ENCODE measurements at places on chromosomes 1 and 21.

- DNase-seq: no peak
Measured at GRCh38 chr1:22471078-22471477, 19.4 kb downstream of the ZBTB40 start.

GRCh38 chr1:12014141-12014991 is 4.9 kb upstream of the MIIP start:
- no peak for DNase-seq

- DNase-seq: no peak
Measured at GRCh38 chr1:51690285-51690961, 73.5 kb downstream of the OSBPL9 start.

DNA sequence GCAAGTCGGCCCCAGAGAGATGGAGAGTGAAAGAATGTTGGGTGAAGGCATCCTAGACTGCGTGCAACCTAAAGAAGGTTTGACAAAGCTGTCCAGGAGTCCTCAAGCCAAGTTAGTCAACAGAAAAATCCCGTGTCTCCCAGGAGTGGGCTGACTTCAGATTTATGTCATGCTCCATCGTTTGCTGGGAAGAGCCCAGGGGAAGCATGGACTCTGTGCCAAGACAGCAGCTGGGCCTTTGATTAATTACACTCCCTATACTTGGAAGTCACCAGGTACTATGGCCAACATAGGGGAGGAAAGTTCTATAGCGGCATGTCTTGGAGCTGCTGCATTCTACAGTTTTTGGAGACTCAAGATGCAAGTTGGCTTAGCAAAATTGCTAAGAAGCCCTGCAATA is 247.4 kb downstream of the KAZN start:
- DNase-seq: no peak

- DNase-seq: no peak
Measured at GRCh38 chr21:35375115-35375514, 326.0 kb upstream of the RUNX1 start.

GRCh38 chr1:918843-919242 is 4.9 kb upstream of the SAMD11 start:
- DNase-seq: no peak

DNA sequence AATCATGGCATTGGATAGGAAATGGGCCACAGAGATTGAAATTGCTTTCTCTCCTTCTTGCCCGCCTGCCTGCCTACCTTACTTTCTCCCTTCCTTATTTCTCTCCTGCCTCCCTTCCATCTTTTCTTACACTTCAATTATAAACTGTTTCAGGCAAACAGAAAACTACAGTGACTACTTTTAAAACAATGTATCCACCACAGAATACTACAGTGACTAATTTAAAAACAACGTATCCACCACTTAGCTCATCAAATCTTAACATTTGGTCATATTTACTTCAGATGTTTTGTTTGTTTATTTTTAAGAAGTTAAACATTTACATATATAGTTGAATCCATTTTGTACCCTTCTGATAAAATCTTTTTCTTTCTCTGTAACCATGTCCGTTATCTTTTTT is 54.4 kb downstream of the SNRPE start:
- DNase-seq: no peak

DNA sequence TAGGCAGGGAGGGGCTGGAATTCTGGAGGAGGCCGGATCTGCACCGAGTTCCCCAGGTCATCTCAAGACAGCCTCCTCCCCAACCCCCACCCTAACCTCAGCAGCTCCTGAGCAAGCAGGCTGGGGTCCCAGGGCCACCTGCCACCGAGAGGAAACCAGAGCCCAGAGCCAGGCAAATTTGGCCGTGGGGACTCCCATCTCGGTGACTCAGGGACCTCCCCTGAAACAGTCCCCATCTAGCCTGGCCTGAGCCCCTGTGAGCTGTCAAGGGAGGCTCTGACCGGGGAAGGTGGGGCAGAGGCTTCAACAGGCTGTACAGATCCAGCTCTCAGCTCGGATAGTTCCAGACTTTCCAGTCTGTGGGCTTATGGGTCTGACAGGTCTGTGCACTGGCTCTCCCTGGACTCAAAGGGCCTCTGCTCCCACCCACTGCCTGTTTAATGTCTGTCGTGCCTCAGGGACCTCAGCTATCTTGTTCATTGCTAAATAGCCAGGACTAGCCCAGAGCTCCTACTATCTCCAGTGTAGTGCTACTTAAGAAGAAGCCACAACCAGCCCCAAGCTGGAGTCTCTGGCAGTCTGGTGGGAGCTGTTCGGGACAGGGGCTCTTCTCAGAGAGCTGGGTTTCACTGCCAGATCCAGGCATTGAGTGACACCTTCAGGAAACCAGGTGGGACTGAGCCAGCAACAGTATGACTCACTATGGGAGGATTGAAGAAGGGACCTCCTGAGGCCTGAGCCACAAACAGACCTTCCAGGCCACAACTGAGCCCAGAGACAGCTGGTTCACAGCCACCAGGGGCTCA is 25.6 kb downstream of the MATN1 start:
- no peak for DNase-seq

GRCh38 chr1:57222801-57223200 is 201.1 kb downstream of the DAB1 start:
- no peak for DNase-seq

GRCh38 chr21:16589006-16589898 is 859.5 kb downstream of the USP25 start:
- DNase-seq: no peak

GRCh38 chr1:41496080-41497055 is 11.9 kb upstream of the EDN2 start:
- DNase-seq: no peak

DNA sequence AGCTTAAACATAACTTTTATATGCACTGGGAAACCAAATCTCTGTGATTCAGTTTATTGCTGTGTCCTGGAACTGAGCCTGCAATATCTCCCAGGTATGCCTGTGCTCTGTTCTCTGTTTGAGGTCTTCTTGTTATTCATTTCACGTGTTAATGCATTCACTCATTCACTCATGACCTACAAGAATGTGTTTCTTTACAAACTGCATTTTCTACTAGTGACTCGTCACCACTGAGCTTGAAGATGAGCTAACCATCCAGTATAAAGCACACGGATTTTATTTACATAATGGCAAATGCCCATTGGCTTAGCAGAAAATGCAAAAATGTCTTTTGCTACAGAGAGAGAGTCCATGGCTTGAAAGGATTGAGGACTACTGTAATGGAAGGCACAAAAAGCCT is 75.0 kb upstream of the DUSP10 start:
- no peak for DNase-seq

DNA sequence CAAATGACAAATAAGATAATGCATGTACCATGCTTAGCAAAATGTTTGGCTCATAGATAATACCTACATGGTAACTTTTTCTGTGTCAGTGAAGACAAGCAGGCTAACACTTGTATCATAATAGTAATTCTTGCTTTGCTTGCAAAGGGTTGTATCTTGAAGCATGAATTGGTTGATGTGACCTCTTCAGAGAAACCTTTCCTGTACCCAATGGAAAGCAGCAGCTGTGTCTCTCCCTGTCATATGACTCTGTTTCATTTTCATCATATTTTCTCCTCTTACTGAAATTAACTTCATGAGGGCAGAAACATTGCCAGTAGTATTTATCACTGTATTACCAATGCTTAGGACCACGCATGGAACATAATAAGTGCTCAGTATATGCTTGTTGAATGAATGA is 4.4 kb downstream of the SH2D1B start:
- no peak for DNase-seq

- no peak for DNase-seq
Measured at GRCh38 chr1:58432851-58433668, 113.5 kb downstream of the OMA1 start.

DNA sequence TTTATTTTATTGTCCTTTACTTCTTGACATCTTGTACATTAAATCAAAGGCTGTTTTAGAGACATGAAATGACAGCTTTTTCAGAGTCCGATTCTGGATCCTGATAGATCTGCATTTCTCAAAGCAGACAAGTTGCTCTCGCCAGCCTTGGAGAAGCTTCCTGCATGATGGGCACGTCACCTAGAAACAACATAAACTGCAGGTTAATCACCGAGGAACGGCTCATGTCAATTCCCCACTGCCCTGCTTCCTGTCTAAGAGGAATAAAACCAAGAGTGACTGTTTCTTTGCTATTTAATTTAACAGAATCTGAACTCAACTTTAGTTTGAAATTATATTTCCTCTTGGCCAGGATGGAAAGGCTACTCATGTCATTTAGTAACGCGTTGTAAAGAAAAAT is 77.0 kb downstream of the RWDD3 start:
- DNase-seq: no peak

DNA sequence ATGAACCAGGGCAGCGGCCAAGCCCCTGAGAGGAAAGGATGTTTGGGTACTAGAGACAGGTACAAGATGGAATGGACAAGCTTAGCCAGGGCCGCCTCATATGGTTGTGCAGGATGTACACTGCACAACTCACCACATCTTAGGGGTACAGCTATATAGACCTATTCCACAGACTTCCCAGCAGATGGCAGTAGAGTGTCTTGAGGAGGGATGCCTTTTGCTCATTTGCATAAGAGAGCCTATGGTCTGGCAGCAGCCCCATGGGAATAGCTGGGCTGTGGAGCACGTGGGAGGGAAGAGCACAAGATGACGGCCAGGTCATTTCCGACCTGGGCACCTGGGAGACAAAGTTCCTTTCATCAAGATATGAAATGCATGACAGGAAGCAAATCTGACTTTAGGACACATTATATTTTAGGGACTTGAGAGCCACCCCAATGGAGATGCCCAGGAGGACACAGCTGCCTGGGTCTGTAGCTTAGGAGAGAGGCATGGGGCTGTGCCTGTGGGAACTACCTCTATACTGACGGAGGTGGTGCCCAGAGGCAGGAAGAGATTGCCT is 215.5 kb downstream of the KCNJ6 start:
- no peak for DNase-seq

GRCh38 chr1:234836045-234836681 is 226.2 kb upstream of the IRF2BP2 start:
- DNase-seq: no peak

- DNase-seq: no peak
Measured at GRCh38 chr1:215418876-215419447, 148.1 kb upstream of the KCTD3 start.

GRCh38 chr1:6220236-6220635 is 14.3 kb downstream of the RNF207 start:
- no peak for DNase-seq

GRCh38 chr1:1910651-1911331 is 4.3 kb upstream of the CALML6 start:
- no peak for DNase-seq

GRCh38 chr1:39808784-39809517 is 20.3 kb upstream of the BMP8B start:
- no peak for DNase-seq

DNA sequence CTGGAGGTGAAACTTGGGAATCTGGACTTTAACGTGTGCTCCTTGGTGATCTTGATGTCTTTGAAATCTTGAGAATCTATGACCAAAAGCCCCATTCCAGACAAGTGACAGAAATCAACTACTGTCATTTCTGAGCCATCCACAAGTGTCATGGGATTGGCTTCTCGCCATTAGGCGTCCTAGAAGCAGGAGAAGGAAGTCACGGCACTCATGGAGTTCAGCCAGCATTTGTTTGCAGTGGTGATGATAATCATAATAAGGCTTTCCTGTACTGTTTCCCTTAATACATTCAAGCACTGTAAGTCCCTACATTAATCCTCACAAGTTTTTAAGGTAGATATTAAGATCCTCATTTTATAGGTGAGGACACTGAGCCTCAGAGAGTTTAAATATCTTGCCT is 11.9 kb downstream of the F5 start:
- DNase-seq: no peak

GRCh38 chr1:62905309-62905708 is 121.4 kb downstream of the ATG4C start:
- DNase-seq: no peak

DNA sequence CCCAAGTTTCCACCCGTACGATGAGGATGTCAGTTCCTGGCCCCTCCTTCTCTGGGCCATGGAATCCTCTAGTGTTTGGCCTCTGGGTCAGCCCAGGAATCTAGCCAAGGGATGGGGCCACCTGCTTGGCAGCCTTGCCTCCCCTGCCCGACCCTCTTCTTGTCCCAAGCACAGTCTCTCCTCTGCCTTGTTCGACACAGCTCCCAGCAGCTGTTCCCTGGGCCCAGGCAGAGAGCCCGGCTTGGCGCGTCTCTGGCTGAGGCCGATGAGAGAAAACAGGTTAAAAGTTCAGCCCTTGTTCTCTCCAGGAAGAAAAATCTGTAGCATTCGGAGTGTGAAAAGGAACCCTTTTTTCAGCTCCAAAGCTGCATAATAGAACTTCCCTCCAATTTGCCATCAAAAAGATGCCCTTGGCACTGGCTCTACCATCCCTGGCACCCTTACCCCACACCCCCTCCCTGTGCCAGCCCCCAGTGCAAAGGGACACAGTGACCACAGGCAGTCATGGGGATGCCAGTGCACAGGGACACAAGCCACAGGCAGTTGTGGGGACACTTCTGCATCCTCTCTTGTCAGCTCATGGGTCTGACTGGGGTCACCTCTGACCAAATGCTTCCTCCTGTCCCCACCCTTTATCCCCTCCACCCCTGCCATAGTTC is 68.4 kb downstream of the EPHB2 start:
- no peak for DNase-seq

DNA sequence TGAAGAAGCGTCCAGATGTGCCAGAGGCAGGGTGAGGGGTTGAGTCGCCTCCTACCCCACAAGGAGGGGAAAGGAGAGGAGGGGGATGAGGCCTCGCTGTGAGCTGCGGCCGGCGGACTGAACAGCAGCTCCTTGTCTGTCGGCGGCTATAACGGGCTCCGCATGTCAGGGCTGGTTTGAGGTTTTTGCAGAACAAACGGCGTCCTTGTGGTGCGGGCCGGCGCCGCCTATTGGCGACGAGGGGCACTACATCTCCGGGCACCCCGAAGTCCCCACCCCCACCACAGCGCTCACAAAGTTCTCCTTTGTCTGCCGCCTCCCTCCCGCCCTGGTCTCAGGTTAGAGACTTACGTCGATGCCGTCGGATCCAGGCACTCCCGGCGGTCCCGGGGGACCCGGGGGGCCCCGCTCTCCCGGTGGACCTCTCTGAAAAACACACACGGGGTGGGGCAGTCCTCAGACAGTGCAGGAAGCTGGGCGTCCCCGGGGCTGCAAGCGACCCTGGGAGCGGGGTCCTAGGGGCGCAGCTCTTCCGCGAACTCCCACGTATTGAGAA is 1.8 kb downstream of the COL9A2 start:
- DNase-seq: peak; percentile 65

GRCh38 chr1:198780376-198780775 is 141.5 kb downstream of the PTPRC start:
- DNase-seq: no peak

All from effector memory CD4-positive, alpha-beta T cell (primary cell).